Hematopoietic multipotent progenitor cell treated with erythropoietin and hydrocortisone succinate and interleukin-3 and kit ligand, for 8 days (in vitro differentiated cells): ENCODE measurements at places on chromosomes 1 and 21.

- no peak for DNase-seq
Measured at GRCh38 chr21:39020751-39021477, 162.3 kb downstream of the PSMG1 start.

GRCh38 chr1:12067900-12068821, 5.1 kb downstream of the TNFRSF8 start:
- no peak for DNase-seq

GRCh38 chr1:174766727-174767126, 233.0 kb upstream of the CACYBP start:
- peak; percentile 47 for DNase-seq

DNA sequence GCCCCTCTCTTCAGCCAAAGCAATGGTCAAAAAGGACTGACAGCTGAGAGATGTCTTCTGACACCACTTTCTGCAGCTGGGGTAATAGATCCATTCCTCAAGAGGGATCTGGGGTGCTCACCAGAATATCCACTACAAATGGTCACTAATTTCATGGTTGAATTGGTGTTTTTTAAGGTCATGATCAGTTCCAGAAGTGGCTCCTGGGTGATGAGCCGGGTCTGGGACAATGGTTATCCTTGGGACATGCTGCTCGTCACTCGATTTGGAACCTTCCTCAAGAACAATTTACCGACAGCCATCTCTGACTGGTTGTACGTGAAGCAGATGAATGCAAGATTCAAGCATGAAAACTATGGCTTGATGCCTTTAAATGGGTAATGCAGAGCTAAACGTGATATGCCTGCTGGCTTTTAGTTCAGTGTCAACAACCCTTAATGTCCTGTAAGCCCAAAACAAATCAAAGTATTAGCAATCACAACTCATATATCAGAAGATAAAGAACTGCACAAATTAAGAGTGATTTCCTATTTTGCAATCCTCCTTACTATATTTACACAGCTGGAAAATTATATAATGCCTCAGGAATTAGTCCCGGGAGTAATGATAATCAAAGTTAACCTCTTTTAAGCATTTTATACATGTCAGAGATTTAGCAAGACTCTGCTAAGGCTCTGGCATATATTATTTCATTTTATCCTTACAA, 20.1 kb downstream of the FMO3 start:
- no peak for DNase-seq

DNA sequence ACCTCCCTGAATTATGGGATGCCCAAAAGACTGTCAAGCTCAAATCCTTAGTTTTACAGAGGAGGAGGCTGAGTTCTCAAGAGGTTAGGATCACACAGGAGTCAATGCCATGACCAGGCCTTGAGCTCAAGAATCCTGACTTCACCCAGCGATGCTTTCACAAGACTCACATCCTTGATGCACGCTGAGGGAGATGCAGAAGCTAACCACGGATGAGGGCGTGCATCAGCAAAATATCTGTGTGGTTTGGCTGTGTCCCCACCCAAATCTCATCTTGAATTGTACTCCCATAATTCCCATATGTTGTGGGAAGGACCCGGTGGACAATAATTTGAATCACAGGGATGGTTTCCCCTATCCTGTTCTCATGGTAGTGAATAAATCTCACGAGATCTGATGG, 133.2 kb downstream of the KCNJ6 start:
- no peak for DNase-seq
